ENCODE measurements at places on chromosomes 3 and 15.

DNA sequence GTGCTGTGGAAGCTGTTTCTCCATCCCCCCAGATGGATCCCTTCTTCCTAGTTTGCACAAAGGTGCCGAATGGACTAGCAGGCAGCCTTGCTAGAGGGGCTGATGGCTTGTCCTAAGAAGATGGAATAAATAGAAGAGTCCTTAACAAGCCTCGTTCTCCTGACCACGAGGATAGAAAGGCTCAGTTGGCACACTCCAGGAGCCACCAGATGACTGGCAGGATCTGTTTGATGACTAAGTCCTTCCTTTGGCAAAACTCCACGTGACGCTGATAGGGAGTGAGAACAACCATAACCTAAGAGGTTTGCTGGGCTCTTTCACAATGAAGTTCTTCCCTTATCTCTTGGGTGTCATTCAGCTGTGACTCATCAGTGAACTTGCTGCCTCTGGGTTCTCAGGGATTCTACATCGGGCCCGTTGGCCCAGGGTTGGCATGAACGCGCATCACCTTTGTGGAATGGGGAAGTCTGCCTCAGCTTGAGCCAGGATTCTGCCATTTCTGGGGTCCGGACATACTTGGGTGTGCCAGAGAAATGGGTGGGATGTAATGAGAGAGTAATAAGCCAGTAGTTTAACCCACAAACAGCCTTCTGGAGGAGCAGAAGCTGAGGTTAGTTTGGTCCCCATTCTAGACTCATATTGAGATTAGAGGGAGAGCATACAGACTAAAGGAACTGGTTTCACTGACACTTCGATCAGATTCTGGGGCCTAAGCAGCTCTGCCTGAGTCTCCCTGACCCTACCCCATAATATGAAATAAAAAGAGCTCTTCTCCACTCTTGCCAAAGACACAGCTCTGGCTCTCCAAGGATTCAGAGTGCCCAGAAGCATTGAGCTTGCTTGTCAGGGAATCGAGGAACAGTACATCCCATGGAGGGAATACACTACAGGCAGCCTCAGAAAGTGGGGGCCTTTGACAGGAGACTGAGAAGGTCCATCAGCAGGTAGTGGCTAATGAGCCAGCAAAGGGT is 2.0 kb upstream of the MELTF start:
- DNase-seq: no peak

DNA sequence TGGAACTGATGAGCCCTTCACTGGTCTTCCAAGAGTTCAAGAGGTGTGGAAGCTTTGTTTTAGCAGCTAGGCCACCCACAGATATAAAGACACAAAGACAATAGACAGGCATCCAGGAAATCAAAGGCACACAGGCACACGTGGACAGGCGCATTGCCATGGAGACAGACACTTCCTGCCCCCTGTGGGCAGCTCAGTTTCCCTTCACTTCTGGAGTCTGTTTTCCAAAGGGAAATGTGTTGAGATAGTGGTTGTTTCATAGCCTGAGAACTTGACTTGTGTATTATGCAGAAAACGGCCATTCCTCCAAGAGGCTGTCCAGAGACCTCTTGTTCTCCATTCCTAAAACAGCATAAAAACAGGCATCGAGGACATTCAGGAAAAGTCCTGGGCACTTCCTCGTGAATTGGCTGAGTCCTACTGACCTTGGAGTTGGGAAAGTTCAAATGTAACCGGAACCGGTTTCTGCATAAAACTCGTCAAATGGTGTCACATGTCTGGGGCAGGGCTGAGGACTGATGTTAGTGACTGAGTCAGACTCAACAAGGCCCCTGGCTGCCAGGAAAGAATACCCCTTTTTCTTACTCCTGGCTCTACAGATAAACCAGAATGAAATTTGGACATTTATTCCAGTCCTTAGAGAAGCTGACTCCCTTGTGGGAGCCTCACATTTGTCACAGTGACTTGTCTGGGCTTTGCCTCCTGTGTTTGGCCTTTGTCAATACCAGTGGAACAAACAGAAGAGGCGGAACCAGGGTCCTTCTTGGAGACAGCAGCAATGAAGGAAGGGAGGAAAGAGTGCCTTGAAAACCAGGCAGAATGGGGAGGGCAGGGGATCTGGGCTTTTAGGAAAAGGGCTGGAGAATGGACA is 1.3 kb downstream of the ALPK3 start:
- peak; percentile 11 for DNase-seq

- DNase-seq: no peak
These were observed 383.4 kb downstream of the PTPRG start for GRCh38 chr3:61944726-61945125.

- no peak for DNase-seq
These were observed 32.4 kb downstream of the EPHA3 start for GRCh38 chr3:89139870-89140269.

- peak; percentile 68 for DNase-seq
These were observed 161.1 kb upstream of the TBL1XR1 start for GRCh38 chr3:177358091-177358976.

- DNase-seq: no peak
These were observed 3.6 kb upstream of the GRAMD1C start for GRCh38 chr3:113834983-113835382.

- peak; percentile 71 for DNase-seq
These were observed 314 bp upstream of the TMED3 start for GRCh38 chr15:79310612-79310984.

DNA sequence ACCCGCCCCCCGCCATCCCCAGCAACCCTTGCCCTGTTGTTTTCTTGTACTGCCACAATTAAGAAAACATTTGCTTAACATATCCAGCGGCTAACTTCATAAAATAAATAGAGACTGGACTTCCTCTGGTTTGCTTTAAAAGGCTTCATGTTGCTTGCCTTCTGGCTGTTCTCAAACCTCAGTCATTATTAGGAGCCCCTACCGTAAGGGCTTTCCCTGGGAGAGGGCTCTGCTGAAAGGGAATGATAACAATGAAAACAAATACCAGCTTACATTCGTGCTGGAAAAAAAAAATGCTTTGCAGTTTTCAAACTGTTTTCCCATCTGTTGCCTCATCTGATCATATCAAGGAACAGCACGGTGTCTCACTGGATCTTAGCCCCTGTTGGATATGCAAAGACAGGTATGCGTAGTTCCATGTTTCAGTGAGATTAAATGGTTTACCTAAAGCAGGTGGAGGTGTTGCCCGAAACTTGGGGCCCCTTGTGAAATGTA is 77.2 kb upstream of the VGLL4 start:
- peak; percentile 5 for DNase-seq

DNA sequence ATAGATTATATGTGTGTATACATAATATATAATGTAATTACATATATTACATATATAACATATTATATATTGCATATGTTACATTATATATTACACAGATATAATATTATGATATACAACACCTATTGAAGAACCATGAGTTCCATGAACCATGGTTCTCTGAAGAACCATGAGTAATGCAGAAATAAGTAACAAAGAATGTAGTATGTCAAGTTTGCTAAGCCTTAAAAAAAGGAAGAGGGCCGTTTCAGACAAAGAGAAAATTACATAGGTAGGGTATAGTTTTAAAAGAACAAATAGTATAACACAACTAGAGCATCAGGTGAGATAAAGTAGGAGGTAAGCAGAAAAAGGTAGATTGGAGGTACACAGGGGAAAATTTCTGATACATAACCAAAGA is 177.0 kb downstream of the FGF12 start:
- no peak for DNase-seq

GRCh38 chr3:182413061-182413460 is 380.2 kb upstream of the ATP11B start:
- peak; percentile 63 for DNase-seq

DNA sequence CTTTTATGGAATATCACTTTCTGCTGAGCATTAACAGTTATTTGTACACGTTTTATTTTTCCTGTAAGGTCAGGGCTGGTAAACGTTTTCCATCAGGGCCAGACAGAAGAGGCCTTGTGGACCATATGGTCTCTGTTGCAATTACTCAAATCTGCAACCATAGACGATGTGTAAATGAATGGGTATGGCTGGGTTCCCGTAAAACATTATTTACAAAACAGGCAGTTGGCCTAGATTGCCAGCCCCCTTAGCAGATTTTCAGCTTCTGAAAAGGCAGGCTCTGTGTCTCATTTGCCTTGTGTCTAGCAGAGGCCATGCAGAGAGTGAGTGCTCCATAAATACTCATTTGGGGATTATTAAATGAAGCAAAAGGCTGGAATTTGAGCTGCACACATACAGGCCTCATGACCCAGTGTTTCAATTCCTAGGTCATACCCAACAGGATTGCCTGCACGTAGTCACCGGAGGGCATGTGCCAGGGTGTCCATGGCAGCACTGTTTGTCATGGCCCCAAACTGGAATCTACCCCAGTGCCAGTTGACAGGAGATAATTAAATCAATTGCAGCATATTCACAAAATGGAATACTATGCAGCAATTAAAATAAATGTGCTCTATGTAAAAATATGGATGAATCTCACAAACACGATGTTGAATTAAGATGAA is 51.3 kb downstream of the GPD1L start:
- no peak for DNase-seq

DNA sequence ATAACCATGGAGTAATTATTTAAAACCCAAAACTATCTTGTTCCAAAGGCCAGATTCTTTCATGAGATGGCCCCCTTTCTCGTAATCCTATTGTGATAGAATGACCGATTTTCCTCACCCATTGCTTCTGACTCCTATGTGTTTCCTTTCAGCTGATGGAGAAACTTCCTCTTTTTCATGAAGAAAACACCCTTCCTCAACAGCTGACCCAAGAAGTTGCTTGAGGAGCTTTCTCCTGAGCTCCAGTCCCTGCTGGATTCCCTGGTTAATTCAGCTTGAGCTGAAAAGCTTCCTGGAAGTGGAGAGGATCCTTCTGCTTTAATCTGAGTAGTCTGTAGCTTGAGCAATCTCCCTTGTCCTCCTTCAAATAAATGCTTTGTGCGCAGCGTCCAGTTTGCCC is 75.0 kb downstream of the BFSP2 start:
- DNase-seq: peak; percentile 48

DNA sequence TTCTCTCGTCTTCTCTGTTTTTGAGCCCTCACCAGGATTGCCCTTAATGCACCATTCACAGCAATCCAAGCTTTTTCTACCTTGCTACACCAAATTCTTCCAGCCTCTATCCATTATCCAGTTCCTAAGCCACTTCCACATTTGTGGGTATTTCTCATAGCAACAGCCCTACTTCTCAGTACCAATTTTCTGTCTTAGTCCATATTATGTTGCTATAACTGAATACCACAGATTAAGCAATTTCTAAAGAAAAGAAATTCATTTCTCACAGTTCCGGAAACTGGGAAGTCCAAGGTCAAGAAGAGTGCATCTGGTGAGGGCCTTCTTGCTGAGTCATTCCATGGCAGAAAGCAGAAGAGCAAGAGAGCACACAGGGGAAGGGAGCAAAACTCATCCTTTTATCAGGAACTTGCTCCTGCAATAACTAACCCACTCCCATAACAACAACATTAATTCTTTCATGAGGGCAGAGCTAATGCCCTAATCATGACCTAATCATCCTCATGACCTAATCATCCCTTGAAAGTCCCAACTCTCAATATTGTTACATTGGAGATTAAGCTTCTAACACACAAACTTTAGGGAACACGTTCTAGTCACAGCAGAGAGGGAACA is 9.7 kb upstream of the EIF1B start:
- DNase-seq: no peak

DNA sequence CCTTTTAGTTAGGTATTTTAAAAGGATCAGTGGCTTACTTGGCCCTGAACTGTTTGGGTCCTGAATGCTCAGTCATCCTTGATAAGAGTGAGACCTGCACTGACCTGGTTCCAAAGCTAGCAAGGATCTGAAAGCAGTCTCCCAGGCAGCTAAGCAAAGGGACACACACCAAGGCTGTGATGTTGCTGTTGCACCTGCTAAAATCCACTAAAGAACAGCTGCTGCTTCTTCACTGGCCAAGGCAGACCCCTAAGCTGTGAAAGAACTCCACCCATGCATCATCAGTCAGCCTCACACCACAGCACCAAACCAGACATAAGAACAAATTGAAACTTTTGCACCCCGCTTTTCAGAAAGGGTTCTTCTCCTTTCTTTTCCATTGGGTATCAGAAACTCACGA is 213.4 kb upstream of the STT3B start:
- DNase-seq: no peak

DNA sequence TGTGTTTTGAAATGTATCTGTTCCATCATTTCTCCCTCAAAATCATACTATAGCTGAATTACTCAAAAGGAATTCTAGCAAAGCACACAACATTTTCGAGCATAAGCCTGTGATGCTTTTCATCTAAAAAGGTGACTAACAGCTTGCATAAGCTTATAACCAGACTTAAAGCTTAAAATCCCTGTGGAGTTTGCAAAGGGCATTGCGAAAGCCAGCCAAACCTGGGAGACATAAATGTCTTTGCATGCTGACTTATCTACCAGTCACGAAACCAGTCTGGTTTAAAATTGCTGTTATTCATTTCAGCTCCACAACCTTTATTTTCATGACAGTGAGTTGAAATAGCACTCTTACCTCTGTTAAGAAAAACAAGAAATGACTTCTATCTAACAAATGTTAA is 35.6 kb upstream of the LIPC start:
- no peak for DNase-seq

DNA sequence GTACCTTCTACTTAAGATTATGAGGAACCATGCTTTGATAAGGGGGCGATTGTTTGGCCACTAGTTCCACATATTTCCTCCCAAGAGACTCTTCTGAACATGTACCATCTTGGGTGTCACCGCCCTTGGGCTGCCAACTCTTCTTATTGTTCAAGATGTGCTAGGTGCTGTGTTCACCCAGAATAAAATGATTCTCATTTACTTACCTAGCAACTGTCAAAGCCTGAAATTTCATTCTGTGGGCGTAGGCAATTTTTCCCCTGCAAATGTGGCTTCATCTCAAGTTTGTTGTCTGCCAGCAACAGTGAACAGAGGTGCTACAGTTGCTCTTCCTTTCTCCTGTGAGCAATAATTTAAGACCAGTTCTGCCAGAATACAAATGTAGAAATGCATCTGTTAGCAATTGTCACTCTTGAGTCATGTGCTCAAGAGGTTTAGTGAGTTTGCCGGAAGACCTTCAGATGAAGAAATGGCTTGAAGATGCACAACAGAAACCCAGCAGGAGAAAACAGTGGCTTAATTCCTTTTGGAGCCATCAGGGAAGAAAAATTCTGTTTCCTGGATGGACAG is 41.3 kb upstream of the RARB start:
- no peak for DNase-seq
